ENCODE measurements at places on chromosomes 7 and 10.

DNA sequence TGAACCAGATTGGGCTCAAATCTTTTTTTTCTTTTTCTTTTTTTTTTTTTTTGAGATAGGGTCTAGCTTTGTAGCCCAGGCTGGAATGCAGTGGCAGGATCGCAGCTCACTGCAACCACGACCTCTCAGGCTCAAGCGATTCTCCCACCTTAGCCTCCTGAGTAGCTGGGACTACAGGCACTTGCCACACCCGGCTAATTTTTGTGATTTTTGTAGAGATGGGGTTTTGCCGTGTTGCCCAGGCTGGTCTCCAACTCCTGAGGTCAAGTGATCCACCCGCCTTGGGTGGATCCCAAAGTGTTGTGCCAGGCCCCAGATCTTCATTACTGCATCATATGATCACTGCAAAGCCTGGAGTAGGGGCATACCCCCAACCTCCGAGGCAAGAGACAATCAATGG is 2.8 kb downstream of the DNAJC30 start:
- no peak for DNase-seq

GRCh38 chr7:92769844-92770243 is 66.5 kb downstream of the CDK6 start:
- no peak for DNase-seq

DNA sequence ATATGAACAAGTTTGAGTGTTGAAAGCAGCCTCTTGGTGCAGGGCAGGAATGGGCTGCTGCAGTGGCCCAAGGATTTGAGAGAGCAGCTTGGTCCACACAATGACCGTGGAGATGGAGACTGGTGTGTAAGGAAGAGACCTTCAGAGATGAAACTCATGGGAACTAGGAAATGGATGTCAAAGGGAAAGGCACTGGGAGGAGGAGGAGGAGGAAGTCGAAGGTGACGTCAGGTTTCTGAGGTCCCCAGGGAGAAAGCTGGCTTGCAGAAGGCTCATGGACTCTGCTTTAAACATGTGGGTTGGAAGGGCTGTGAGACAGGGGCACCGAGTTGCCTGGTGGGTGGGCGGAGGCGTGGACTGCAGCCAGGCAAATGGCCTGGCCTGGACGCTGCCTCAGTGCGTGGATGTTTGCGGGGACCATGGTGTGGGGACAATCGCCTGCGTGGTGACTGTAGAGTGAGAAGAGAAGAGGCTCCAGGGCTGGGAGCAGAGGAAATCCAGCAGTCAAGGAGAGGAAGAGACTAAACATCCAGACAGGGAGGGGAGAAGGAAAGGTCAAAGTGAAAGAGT is 14.6 kb downstream of the C10orf71 start:
- DNase-seq, result no peak

- DNase-seq, result no peak
Measured at GRCh38 chr7:90459888-90460287, 9.6 kb upstream of the PTTG1IP2 start.

DNA sequence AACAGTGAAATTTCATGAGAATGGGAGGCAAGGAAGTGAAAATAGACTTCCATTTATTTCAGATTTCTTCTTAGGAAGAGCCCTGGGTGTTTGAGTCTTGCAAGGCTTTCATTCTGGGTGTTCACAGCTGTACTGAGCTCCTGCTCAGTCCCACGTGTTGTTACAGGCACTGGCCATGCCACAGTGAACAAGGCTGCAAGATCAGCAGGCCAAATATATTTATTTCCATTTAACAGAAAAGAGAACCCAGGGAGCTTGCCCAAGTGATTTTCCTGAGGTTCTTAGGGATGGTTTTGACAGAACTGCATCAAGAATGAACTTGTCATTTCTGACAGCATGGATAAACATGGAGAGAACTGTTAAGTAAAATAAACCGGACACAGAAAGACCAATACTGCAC is 54.5 kb upstream of the CD36 start:
- DNase-seq, result no peak

DNA sequence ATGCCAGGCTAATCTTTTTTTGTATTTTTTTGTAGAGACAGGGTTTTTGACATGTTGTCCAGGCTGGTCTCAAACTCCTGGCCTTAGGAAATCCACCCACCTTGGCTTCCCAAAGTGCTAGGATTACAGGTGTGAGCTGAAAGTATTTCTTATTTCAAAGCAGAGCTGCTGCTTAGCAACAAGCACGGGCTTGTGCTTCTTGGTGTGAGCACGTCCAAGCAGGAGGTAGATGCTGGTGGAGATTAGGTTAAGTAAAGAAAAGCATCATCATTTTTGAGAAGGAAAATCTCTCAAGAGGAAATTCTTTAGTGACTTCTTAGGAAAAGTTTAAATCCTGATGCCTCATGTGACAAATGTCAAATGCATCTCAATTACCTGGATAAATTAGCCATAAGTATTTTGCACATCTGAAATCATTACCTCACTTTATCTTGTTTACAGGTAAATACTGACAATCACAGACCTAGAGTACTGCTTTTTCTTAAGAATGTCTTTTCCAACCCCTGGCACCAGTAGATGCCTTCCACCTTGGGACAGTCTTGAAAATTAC is 431.8 kb upstream of the FZD8 start:
- DNase-seq, result no peak

DNA sequence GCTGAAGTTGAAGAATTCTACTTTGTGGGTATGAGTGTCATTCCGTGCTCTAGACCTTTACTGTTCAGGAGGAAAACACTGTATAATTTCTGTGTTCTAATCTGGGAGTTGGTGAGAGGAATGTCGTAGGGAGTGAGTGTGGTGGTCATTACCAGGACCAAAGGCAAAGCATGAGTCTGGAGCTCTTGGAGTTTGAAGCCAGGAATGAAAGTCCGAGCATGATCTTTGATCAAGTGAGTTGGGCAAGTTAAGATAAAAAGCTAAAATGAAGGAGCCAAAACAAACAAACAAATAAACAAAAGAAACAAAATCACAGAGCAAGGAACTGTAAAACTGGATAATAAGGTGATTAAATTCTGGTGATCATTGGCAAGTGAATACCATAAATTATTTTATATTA is 161.4 kb downstream of the AGMO start:
- DNase-seq, result no peak

DNA sequence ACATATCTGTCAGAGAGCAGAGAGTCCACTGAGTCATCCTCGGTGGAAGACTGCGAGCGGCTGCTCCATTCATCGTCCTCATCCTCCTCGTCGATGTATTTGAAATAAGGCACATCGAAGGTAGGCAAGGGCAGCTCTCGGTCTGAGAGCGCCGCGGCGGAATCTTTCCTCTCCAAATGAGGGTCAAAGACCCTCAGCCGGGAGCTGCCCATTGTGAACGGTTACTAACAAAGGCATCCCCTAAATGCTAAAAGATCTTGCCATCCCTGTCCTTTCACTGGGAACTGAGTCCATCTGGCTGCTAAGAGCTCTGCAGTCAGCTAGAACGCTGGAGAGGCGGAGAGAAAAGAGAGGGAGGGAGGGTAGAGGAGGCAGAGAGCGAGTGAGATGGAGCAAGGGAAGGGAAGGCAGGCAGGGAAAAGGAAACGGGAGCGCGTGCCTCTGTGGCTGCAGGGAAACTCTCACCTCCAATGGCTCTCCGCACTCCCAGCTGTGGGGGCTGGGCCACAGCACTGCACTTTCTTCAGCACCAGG is 163.4 kb downstream of the RAPGEF5 start:
- no peak for DNase-seq

DNA sequence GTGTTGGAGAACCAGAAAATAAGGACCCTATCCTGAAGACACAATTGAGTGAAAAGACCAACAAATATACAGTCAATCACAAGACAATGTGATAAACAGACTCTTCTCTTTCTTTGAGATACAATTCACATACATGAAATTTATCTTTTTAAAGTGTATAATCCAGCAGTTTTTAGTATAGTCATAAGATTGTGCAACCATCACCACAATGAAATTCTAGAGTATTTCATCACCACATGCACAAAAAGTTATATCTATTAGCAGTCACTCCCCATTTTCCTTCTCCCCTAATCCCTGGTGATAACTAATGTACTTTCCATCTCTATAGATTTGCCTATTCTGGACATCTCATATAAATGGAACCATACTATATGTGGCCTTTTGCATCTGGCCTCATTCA is 8.2 kb upstream of the SORBS1 start:
- DNase-seq, result no peak

DNA sequence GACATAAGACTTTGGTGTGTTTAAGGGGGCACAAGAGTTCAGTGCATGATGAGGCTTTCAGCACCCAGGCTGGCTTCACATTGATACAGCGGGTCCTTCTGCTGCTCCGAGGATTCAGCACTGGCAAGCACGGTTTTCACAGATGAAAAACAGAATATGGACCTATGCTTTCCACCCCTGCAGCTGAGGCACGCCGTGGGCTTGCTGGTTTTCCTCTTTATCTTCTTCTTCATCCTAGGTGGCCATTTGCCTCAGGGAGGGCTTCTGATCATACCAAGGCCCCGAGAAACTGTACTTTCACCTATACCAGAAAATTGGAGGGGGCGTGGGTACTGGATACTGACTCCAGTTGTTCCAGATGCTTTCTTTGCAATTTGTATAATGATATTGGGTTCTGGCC is 277.1 kb upstream of the ZNF32 start:
- DNase-seq, result no peak

DNA sequence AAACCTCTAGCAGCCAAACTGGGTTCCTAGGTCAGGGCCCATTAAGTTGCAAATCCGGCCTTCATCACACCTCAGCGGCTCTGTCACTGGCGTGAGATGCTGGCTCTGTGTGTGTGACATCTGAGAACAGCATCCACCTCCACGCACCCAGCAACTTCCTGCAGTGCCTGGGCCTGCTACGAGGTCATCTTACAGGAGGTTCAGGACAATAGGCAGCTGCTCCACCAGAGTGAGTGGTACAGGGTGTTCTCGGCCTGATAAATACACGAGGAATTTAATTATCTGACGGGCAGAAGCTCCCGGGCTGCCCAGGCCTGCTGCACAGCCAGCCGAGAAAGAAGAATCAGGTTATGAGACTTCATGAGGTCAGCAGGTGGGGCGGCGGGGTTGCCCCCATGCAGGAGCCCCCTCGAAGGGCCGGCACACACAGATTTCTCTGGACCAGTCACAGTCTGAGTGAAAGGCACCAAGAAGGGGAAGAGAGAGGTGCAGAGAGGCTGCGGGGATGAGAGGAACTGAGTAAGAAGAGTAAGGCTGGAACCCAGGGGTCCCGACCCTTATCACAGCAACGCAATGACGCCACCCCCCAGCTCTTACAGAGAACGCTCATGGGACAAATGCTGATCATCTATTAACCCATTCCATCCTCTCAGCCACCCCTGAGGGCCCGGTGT is 49.3 kb downstream of the CALML3 start:
- no peak for DNase-seq

DNA sequence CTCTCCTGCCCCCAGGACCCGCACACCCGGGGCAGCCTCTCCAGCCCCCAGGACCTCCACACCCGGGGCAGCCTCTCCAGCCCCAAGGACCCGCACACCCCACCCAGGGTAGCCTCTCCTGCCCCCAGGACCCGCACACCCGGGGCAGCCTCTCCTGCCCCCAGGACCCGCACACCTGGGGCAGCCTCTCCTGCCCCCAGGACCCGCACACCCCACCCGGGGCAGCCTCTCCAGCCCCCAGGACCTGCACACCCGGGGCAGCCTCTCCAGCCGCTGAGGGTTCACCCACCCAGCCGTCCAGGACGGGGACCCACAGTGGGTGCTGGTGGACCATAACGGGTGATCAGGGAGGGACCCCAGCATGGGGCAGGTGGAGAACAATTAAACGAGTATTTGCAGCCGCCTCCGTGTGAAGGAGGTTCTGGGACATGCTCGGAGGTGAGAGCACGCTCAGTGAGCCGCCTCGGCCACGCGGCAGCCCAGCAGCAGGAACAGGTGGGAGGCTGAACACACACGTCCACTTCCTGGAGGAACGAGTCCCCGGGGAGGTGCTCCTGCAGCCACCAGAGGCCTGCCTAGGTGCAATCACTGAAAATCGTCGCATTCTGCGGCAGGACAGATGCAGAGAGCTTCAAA is 107.9 kb downstream of the PDGFA start:
- no peak for DNase-seq

- no peak for DNase-seq
Measured at GRCh38 chr10:71964098-71964742, at the start of gene CHST3. CHST3 (plus strand) TSS chr10:71964395; CDS start chr10:72005843, 41,448 bp downstream.

DNA sequence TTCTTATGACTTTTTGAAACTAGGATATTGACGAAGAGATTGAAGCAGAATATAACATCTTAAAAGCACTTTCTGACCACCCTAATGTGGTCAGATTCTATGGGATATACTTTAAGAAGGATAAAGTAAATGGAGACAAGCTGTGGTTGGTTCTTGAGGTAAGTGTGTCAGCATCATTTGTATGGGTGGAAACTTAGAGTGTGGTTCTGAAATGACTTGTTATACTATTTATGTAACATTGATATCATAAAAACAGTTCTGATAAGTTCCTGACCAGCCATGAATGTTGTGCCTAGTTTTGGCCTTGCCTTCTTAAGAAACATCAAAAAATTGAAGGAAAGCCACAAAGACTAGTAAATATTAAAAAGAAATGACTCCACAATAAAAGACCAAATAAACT is 20.8 kb downstream of the MYO3A start:
- DNase-seq, result no peak

DNA sequence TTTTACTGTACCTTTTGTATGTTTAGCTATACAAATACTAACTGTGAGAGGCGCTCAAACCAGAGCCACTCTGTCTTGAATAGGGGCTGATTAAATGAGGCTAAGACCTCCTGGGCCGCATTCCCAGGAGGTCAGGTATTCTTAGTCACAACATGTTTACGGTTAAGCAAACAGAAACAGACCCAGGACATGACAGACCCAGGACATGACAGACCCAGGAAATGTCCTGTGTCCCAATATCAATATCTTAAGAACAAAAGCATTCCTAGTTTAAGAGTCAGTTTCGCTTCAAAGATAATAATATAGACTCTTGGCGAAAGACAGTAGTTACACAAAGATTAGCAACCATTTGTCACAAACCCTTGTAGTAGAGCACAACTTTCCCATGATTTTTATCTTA is 304.5 kb downstream of the CCSER2 start:
- no peak for DNase-seq

DNA sequence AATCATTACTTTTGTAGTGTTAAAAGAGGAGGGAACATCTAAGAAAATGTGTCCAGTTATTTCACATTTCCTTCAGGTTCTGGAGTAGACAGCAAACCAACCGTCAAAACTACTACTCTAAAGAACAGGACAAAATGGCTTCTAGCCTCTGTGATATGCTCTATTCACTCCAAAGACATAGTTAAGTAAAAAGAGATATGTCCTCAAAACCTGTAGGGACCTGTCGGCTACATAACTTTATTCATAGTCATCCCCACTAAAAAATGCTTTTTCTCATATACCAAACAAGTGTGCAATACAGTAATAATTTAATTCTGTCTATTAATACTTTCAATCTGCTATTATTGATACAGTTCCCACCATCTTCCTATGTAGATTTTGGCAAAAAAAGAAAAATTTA is 642.8 kb upstream of the LRRTM3 start:
- no peak for DNase-seq

Measured in stimulated activated CD8-positive, alpha-beta memory T cell treated with anti-CD3 and anti-CD28 coated beads, Interleukin-2, amount 100 ng/mL, for 1 hour (primary cell).